B cell (primary cell): ENCODE measurements at places on chromosomes 7 and 10. TPM values are rescaled to one million over a fixed set of nuclear protein-coding genes. Genes with fewer than 3 reads are reported as not detected.

The HOXA10 gene
- not detected in 2 replicates for total RNA-seq

The PITX3 gene
- not detected in 2 replicates for total RNA-seq

The EGR2 gene
- 6.3 and 6.6 TPM in 2 replicates for total RNA-seq

The CFAP70 gene
- total RNA-seq: 2.9 and 3.6 TPM in 2 replicates

The TMEM130 gene
- 0.20 and 0.49 TPM in 2 replicates for total RNA-seq
